ENCODE measurements at places on chromosomes 6 and 20.

- peak; percentile 28 for DNase-seq
Observed at GRCh38 chr6:75117701-75118100, 88.2 kb downstream of the COL12A1 start.

DNA sequence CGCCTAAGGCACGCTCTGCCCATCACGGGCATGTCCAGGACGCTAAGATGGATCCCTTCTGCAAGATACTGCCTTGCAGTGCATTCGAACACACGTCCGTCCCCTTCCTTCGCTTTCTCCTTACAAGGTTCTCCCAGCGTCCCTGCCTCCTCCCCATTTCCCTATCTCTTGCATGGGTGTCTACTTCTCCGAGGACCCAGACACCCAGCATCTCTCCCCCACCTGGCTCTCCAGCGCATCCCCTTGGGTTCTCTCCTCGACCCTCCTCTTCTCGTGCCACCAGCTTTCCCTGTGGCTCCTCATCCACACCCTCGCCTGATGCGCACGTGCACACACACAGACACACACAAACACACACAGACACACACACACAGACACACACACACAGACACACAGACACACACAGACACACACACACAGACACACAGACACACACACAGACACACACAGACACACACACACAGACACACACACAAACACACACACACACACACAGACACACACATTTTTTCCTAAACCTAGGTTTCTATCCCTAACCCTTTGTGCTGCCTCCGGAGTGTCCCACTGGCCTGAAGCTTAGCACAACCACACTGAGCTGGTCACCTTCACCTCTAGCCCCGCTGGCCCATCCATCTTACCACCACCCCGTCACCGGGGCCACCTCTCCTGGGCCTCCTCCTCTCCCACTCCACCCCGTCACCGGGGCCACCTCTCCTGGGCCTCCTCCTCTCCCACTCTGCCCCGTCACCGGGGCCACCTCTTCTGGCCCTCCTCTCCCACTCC is 31.9 kb downstream of the ANKRD60 start:
- DNase-seq, result no peak

DNA sequence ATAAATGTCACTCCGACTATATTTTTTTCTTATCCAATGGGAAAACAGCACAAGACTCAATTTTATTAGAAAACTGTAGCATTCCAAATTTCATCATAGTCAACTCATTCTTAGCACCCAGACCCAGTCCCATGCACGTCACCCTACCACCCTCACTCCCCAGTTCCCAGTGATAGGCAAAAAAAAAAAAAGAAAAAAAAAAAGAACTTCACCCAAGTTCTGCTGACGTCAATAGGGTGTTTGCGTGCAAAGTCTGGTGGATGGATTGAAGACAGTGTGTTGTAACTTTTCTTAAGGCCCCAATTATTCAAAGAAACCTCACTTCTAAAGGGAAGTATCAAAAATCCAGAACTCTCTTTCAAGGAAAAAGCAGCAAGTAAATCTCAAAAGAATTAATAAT is 213.9 kb upstream of the PRDM1 start:
- DNase-seq, result no peak

DNA sequence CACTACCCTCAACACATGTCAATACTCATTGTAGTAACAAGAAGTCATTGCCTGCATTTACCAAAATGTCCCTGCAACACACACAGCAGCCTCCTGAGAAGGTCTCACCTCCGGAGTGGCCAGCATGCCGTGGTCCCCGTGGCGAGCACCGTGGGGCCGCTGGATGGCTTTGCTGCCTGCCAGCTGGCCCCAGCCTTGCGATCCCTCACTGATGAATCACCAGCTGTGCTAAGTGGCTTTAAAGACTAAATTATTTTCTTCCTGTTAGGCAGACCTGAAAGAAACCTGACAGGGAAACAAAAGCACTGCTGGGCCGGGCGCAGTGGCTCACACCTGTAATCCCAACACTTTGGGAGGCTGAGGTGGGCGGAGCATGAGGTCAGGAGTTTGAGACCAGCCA is 306.7 kb downstream of the CDH4 start:
- peak; percentile 26 for DNase-seq

- DNase-seq, result peak; percentile 11
Observed at GRCh38 chr20:8305449-8305978, 173.4 kb downstream of the PLCB1 start.

DNA sequence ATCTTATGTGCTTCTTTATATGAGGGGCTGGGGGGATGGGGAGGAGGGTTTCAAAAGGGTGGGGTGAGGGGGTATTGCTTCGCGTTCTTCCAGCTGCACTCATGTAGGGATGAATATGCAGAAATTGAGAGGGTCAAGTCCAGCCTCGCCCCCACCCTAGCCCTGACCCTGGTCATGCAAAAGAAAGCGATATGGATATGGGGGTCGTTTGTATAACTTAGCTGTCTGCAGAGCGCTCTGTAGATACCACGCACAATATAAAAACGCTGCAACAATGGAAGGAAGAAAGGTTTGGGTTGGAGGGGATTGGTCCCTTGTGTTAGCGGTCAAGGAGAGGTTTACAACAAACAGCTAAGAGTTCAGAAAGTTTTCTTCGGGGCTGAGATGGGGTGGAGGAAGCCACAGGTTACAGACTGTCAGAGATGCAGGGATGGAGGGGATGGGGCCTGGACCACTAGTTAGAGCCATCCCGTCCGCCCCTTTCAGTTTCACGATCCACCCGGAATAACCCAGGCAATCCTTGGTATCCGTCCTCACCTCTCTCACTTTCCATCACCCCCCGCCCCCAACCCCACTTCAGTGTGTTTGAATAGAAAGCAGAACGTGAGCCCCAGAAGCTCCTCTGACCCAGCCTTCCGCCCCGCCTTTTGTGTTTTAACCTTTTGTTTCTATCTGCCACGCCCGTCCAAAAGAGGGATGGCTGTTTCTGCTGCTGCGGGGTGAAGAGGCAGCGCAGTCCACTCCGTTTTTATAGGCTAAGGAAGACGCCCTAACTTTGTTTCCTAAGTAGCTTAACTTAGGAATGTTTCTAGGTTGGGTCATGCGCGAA is 73.5 kb downstream of the SOX4 start:
- peak; percentile 17 for DNase-seq

DNA sequence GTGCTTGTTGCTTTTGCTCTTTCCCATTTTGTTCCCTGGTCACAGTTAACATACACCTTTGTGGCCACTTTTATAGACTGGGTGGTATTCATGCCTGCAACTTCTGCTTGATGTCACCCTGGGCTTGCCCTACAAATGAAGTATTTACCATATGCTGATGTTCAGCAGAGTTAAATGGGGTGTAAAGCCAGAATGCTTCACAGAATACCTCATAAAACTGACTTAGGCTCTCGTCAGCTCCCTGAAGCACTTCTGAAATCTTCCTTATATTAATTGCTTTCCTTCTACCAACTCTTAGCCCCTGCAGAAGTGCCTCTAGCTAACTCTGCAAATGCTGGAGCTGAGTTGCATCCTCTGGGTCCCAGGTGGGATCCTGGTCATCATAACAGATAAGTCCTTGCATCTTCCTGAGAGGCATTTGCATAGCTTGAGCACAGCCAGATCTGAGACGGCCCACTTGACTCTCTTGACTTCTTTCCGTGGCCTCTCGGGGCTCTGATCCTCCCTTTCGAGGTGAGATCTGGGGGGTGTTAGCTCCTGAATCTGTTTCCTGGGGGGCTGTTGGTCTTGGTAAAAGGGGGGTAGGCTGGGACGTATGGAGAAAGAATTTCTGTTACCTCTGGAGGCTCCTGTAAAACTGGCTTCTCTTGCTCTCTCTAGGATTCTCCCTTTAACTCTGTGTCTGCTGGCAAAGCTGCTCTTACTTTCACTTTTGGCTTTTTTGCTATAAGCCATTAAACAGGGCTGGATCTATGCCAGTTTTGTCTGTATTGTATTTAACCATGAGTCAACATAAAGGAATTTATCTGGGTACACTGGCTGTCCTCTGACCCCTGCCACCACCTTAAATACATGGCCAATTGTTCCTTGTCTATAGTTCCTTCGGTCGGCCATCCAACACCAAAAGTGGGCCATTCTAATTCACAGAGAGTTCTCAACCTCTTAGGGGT is 223.0 kb upstream of the SYNCRIP start:
- peak; percentile 68 for DNase-seq

GRCh38 chr6:32131439-32131948 is 1.4 kb upstream of the FKBPL start:
- DNase-seq, result no peak

GRCh38 chr6:132052096-132052495 is 100.9 kb upstream of the CCN2 start:
- DNase-seq, result no peak

DNA sequence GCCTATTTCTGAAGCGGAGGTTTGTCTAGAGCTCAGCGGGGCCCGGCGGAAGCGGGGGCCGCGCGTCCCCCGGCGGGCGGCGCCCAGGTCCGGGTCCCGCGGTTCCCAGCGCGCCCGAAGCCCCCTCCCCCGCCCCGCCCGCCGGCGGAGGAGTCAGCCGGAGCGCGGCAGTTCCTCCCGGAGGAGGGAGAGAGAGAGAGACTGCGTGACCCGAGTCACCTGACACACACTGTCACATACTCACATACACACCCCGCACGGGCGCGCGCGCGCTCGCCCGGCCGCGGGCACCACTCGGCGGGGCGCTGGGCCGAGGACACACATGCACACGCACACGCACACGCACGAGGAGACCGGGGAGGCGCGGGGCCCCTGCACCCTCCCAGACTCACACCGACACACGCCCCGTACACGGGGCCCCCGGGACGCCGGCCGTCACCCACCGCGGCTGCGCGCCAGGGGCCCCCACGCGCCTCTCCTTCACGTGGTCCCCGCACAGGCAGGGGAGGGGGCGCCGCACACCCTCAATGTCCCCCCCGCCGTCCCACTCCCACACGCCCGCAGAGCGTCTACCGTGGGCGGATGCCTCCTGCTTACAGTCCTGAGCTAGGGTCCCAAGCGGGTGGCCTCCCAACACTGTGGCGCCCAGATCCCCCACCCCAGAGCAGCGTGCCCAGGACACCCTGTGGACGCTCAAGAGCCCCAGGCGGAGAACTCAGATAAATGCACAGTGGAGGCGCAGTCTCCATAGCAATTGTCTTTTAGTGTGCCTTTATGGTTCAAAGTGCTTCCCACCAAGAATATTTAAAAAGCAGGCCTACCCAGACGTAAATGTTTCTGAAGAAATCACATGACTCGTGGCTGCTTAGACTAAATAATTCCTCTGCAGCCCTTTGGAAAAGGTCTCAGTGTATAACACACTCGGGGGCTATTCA is at the start of gene RRAGD:
TSS of gene RRAGD (minus strand) at position 203 of the 935 bp plus-strand sequence. CDS start 280 bp downstream, outside the sequence.
- DNase-seq, result no peak

GRCh38 chr6:44021589-44022295 is 105.5 kb downstream of the MRPL14 start:
- DNase-seq, result no peak

DNA sequence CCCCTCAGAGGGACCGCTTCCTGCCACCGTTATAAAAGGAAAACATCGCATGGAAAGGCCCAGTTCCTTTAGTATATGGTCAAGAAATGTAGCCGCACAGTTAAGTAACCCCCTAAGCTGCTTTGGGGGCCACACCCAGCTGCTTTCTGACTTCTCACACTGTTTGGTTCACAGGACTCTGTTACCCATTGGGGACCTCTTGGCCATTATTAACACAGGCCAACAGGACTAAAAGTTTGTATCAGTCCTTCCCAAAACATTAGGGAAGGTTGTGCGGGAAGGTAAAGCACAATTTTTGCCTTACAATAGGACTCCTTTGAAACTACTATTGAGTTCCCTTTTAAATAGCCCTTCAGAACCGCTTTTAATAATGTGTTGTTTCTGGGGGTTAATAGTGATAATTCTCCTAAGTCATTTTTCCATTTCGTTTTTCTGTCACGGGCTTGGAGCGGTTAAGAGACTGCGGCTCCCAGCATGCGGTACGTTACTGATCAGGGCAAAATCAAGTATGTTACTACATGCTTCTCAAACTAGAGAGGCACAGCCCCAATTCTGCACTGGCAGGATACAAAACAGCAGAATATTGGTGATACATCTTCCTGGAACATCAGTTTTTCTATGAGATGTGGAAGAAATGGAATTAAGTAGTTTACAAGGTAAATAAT is 668 bp upstream of the RPP40 start:
- DNase-seq, result no peak

- no peak for DNase-seq
Observed at GRCh38 chr6:55448451-55448850, 121.2 kb downstream of the GFRAL start.

DNA sequence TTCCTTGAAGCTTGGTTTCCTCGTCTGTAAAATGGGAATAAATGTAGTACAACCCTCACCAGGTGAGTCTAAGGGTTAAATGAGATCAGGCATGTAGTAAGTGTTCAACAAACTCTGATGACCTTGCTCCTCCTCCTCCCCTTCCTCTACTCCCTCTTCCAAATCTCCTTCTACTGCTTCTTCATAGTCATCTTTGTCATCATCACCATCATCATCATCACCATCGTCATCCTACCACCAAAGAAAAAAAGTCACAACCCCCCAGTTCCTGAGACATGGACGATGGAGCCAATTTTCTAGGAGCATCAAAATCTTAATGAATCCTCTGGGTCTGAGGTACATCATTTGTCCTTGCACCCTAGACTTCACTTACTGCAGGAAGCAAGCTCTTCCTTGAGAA is 240.0 kb downstream of the ANKRD60 start:
- DNase-seq, result no peak

GRCh38 chr20:32252189-32252588 is 25.3 kb upstream of the KIF3B start:
- no peak for DNase-seq

DNA sequence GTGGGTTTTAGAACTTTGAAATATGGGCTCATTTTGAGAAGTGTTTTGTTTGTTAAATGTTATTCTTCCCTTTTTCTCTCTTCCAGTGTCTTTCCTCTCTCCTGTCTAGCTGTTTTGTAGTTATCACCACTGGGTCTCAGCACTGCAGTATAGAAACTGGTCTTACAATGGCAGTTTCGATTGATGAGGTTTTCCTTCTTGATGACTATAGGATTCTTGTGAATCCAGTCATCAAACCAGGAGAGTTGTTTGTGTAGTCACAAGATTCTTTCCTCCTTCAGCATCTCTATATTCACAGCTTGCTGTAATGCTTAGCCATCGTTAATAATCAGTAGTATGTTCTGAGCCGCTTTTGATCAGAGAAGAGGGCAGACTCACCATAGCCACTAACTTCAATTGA is 172.3 kb downstream of the OGFRL1 start:
- no peak for DNase-seq

DNA sequence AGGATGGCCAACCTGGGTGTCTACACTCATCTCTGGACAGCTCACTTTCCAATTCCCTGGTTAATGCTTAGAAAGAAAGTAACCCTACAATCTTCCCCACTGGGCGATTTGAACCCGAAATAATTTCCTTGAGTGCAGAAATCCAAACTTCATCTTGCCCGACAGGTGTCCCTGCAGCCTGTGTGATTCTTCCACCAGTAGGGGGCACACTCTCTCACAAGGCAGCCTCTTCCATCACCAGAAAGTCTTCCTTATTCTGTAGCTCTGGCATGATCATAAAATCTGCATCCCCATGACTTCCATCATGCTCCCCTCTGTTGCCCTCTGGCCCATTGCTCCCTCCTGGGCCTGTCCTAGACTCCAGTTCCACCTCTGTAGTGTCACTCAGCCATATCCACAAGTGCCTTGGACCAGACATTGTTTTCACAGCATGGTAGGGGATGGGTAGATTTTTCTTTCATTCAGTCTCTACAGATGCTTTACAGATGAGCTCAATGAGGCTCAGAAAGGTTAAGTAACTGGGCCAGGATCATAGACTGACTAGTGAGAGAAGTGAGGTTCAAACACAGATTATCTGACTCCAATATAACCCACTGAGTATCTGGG is 170.4 kb upstream of the SPTLC3 start:
- no peak for DNase-seq

- peak; percentile 63 for DNase-seq
Observed at GRCh38 chr20:48025051-48025515, 239.8 kb upstream of the SULF2 start.
